ENCODE measurements at places on chromosomes 7 and 10.
A peak's percentile ranks its signal among the peaks of the same experiment; 100 is the strongest.

GRCh38 chr7:142334806-142335205 is 76.9 kb upstream of the PRSS58 start:
- DNase-seq = no peak

- DNase-seq = no peak
Observed at GRCh38 chr7:91875851-91876250, 4.7 kb downstream of the MTERF1 start.

DNA sequence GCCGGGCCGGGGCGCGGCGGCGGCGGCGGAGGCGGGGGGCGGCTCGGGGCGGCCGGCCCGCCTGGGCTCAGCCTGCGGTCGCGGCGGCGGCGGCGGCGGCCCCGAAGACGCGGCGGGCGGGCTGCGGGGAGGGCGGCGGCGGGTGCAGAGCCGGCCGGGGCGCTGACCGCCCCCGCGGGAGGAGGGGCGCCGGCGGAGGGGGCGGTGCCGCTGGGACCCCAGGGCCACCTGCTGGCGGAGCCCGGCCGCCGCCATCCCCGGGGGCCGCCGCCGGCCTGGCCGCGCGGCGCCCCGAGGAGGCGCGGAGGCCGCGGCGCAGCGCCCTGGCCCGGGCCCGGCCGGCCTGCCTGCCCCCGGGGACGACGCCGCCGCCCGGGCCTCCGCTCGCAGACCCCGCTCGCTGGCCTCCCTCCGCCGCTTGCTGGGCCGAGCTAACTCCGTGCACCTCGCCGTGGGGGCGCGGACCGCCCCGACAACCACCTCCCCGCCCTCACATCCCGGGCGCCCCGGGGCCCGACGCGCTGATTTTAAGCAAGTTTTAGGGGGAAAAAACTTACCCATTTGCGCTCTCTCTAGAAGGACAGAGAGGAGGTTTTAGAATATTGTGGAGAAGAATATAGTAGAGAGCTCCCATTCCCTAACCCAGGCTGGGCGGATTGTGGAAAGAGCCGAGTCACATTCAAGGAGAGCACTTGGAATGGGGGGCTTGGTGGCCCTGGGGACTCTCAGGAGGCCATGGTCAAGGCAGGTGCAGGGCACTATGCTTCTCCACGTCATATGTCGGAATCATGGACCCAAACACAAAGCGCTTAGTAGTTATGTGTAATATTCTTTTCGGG is at the start of gene BEND7:
BEND7 (minus strand) TSS at position 140 of the 839 bp plus-strand sequence. CDS start 481 bp downstream, outside the sequence.
- peak; percentile 42 for DNase-seq

DNA sequence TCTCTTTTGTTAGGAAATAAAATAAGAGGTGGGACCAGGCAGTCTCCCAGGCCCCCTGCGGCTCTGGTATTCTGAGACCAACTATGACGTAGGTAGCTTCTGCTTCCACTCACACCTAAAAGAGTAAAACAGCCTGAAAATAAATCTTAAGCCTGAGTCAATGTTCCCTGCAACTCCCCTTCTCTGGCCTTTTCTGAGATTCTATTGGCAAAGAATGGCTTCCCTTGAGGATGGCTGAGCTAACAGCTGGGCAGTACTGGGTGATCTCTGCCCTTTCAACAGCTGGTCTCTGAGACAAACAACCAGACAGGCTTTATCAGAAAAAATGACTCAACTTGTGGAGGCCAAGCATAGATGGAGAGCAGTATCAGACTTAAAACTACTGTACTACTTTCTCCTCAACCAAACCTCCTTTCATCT is 58.7 kb downstream of the CREB3L2 start:
- no peak for DNase-seq

- no peak for DNase-seq
Observed at GRCh38 chr7:55100544-55101327, 81.9 kb downstream of the EGFR start.

- DNase-seq = no peak
Observed at GRCh38 chr10:82692458-82692857, 817.5 kb downstream of the NRG3 start.

- no peak for DNase-seq
Observed at GRCh38 chr7:7051206-7051877, 131.0 kb upstream of the C1GALT1 start.

DNA sequence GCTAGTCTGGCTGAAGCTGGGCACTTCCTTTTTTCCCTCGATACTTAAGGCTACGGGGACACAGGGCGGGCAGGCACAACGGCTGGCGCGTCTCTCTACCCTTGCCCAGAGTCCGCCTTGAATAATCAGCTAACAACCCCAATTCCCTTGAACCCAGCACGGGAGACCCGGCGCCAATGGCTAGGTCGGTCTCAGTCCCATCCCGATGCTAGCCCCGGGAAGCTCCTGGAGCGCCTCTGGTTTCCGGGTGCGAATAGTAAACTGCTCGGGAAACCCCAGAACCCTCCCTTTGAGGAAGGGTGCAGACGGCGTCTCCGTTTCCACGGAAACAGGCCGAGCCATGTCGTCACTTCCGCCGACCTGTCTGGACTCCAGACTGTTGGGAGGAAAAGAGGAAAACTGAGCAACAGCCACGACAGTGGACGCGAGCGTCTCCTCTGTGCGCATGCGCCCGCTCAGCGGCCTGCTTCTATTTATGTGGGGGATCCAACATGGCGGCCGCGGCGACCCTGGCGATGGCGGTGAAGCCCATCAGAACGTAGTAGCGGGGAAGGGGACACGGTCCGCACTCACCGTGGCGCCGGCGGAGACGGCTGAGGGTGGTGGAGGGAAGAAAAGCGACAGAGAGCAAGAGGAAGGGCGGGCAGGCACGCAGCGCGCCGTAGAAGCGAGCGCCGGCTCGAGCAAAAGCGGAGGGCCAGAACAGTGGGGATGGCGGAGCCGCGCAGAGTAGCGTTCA is at the start of gene UBN2:
UBN2 (plus strand) TSS at position 464 of the 739 bp plus-strand sequence; CDS start at position 712, 248 bp downstream.
- peak; percentile 96 for DNase-seq

GRCh38 chr10:33157103-33157502 is 177.4 kb downstream of the NRP1 start:
- no peak for DNase-seq

GRCh38 chr10:77146712-77147336 is 490.8 kb downstream of the KCNMA1 start:
- DNase-seq = no peak

DNA sequence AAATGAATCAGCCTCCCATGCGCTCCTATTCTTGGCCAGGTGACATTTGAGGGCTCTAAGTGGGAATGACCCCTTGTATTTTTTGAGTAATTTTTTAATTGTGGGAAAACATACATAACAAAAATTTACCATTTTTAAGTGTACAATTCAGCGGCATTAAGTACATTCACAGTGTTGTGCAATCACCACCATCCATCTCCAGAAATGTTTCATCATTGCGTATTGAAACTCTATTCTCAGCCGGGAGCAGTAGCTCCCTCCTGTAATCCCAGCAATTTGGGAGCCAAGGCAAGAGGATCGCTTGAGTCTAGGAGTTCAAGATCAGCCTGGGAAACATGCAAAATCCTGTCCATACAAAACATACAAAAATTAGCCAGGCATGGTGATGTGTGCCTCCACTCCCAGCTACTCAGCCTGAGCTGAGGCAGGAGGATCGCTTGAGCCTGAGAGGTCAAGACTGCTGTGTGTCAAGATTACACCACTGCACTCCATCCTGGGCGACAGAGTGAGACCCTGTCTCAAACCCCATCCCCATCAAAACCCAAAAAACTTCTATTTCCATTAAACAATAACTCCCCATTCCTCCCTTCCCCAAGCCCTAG is 2.5 kb downstream of the ANTXRL start:
- DNase-seq = no peak

GRCh38 chr10:130074639-130075038 is 36.0 kb downstream of the C10orf143 start:
- no peak for DNase-seq

DNA sequence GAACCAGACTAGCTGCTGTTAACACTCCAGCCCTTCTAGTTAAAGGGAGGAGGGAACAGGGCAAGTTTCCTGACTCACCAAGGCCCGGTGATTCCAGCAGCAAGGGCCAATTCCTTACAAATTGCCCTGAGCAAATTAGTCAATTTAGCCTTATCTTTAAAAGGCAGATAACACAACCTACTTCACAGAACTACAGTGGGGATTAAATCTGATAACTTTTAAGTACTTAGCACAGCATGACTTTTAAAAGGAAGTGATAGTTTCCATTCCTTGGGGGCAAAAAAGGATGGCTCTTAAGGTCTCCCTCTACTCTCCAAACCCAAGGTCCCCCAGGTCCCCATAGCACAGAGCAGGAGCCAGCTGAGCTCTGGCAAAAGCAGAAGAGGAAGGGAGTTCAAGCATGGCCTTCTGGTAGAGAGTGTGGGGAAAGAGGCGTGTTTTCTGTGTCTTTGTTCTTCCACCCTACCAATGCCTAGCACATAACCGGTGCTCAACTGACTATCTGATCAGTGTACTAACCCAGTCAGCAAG is 4.0 kb downstream of the CDCA7L start:
- DNase-seq = peak; percentile 12

DNA sequence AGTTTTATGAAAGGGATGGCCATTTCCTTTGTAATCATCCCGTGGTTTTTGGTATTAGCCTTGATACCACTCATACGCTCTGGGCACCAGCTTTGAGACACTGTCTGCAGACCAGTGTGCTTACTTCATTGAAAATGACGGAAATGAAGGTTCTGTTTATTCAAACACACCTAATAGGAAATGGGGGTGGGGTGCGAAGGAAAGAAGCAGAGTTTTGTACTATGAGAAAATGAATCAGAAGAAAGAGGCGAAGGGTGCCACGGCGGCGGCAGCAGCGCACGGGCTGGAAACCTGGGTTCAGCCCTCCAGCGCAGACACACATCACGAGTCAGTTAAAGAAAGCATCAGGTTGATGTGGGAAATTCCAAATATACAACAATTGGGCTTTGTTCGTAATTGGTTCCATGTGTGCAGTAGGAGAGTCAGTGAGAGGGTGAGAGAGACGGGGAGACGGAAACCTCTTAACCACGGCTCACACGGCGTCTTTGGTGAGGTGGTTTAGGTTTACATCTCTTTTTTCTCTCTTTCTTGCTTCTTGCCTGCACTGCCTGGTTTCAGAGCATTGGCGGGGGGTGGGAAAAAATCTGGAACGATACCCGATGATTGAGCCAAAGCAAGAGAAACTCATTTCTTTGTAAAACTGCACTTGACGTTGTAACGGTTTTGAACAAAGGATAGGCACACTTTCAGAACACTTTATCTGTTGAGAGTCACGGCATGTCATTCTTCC is 321.2 kb downstream of the FRMD4A start:
- DNase-seq = no peak

DNA sequence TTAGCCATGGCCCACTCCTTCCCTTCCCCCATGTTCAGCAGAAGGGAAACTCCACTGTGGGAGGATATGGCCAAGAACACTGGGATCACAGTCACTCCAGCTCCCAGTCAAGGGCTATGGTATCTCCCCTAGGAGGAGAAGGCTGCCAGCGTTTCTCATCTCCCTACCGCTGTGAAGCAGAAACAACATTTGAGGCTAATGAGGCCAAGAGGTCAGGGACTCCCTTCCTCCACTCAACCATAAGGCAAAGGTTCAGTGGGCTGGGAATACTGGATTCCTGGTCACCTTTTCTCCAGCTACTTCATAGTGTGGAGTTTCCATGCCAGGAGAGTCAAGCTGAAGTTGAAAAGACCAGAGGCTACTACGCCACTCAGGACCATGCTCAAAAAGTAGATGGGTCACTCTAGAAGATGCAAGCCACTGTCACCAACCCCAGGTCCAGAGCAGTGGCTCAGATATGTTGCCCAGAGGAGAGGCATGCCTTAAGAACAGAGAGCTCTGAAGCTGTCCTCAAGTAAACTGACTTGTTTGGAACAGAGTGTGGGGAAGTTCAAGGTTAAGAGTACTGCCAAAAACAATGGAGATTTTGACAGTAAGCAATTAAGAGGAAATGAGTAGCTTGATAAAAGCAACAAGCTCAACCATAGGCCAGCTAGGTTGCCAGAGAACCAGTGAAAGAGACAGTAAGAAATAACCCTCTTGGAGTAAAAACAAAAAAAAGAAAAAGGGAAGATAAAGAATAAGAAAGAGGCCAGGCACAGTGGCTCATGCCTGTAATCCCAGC is 3.8 kb upstream of the TMEM140 start:
- no peak for DNase-seq

DNA sequence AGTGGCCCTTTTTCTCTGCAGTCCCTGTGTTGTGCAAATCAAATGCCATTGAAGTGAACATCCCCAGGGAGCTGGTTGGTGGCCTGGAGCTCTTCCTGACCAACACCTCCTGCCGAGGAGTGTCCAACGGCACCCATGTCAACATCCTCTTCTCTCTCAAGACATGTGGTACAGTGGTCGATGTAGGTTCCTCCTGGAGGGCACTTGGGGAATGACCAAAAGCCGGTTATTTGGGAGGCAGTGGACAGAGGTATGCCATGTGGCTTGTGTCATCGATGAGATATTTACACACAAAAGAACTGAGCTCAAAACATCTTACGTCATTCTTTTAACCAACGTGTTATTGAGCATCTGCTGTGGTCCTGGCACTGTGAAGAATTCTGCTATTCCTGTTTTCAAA is 19.7 kb downstream of the OIT3 start:
- DNase-seq = no peak

- no peak for DNase-seq
Observed at GRCh38 chr7:96899108-96899507, 106.2 kb upstream of the DLX6 start.

GRCh38 chr10:96043033-96043892 is at the start of gene CCNJ:
Gene CCNJ, plus strand, starts transcription at chr10:96043583. Its CDS starts 811 bp downstream, at chr10:96044394.
- DNase-seq = peak; percentile 93

DNA sequence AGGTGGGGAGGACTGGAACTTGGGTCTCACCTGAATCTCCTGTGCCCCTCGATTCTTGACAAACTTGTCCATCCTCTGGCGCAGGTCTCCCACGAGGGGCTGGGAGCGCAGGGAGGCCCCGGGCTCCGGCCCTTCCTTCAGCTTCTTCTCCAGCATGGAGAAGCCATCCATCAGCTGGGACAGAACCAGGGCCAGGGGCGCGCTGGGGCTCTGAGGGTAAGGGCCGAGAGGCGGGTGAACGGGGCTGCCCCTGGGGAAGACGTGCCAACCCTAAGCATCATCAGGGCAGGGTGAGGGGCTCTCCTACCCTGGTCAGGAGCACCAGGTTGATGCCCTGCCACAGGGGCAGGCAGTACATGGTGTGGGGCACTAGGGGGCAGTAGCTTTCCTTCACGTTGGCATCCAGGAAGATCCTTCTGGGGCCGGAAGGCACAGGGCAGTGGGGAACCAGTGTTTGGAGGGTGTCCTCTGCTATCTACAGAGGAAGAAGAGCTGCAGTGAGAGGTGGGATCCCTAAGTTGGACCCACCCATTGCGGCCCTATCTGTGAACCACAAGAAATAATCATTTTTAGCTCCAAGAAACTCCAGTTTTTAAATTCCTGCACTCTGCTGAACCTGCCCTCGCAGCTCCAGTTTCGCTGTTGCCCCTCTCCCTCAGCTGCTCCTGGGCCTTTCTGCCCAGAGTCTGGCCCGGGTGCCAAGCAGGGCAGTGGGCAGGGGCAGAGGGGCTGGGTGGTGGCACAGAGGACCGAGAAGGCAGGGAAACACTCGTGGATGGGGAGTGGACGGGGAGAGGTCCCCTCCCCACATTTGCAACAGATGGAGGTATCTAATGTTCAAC is 10.8 kb upstream of the PYROXD2 start:
- peak; percentile 28 for DNase-seq

DNA sequence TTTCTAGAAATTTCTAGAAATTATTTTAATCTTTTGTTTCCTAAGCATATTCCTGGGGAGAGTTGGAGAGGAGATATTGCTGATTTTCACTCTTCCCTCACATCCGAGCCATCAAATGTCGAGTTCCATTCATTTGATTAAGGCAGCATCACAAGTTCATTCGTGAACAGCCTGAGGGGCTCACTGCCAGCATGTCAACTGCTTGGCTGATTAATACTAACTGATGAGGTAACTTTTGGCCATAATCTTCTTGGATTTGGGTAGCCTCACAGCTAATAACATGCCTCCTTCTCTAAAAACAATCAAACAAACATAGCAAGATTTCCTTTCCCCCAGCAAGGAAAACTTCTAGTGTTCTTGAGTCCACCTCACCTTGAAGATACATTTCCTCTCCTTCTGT is 87.1 kb upstream of the AFAP1L2 start:
- no peak for DNase-seq

Measured in NCI-H146 (cell line).